ENCODE measurements at places on chromosomes 6 and 20.
A peak's percentile ranks its signal among the peaks of the same experiment; 100 is the strongest.

GRCh38 chr6:133193396-133193795, 47.8 kb upstream of the EYA4 start:
- DNase-seq = no peak

GRCh38 chr6:69090132-69090531, 455.1 kb downstream of the ADGRB3 start:
- DNase-seq = no peak

DNA sequence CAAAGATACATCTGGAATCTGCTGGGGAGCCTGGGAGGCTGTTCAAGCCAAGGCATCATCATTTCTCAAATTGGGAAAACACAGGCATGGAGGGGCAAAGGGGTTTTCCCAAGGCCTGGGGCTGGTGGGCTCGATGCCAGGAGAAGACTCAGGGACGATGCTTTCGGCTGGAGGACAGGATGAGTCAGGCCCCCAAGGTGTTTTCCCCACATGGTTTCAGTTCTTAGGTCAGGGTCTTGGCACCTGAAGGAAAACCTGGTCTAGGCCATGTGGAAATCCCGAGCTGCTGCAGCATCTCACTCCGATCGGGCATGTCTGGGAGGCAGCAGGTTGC, 348.1 kb downstream of the CDC5L start:
- DNase-seq = no peak

- no peak for DNase-seq
These were observed 266.9 kb downstream of the CD109 start for GRCh38 chr6:73962884-73963283.

DNA sequence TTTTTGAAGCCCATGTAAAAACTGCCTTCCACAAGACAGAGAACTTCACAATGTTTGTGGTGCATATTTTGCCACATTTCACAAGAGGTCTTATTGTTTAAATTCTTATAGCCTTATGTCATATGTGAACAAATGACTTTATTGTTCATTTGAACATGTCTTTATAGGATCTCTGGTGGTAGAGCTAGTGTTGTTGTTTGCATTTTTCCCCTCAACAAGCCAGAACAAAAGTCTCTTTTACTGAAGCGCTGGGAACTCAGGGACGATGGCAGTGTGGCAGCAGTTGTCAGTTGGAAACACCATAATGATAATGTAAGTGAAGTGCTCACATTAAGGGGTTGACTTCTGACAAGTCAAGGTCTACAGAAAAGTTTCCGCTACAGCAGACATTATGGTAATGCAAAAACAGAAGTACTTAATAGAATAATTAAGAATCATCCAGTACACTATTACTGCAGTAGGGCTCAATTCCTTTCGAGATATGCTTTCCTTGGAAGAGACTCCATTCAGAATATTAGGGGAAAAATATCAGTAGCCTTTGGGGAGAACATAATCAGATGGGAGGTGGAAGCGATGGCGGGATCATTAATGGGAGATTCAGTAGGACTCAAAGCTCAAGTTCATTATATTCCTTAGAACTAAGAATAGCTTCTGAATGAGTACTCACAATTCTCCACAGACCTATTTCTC, 180.0 kb downstream of the GJA10 start:
- DNase-seq = no peak

GRCh38 chr6:15518057-15518456, 144.8 kb downstream of the DTNBP1 start:
- no peak for DNase-seq

DNA sequence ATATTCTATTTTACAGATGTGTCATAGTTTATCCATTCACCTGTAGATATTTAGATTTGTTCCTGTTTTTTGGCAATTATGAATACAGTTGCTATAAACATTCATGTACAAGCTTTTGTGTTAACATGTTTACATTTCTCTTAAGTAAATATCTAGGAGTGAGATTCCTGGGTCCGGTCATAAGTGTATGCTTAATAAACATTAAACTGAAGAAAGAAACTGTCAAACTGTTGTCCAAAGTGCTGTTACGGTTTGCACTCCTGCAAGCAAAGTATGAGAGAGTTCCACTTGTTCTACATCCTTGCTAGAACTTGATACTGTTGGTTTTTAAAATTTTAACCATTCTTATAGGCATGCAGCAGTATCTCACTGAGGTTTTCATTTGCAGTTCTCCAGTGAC, 138.6 kb downstream of the RALGAPA2 start:
- DNase-seq = no peak

GRCh38 chr6:155143029-155143577, 120.7 kb upstream of the CLDN20 start:
- DNase-seq = no peak

DNA sequence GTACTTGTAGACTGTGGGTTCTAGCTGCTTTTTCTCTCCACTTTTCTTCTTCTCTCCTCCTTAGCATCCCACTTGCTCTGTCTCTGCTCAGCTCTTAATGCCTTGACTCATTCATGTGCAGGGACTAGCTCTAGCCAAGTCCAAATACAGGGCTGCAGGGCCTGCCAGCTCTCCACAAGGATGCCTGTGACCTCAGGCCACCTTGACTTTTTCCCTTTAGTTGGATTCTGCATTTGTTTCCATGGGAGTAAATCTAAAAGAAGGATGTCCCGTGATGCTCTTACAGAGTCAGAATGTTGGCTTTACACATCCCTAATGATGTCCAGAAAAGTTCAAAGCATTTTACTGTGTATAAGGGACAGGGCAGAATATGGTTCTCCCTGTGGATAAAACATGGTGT, 101.8 kb upstream of the PREP start:
- DNase-seq = no peak

DNA sequence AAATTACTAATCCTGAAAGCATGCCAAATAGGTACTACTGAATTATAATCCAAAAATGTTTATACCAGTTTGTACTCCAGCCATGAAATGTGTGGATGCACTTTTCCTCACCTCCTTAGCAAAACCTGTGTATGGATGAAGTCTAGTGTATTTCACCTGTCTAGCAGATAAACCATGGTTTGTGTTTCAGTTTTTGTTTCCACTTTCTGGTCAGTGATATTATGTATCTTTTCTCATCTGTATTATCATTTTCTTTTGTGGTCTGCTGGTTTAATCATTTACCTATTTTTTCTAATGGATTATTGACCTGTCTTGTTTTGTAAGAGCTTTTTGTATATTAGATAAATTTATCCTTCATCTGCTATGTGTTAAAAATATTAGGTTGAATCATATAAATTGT, 41.0 kb upstream of the TMEM217 start:
- no peak for DNase-seq

- DNase-seq = peak; percentile 96
These were observed 5.2 kb downstream of the FOXO3 start for GRCh38 chr6:108565893-108566292.

GRCh38 chr20:60191014-60191413, 232.8 kb downstream of the CDH26 start:
- DNase-seq = no peak

- DNase-seq = no peak
These were observed 264.8 kb downstream of the RNGTT start for GRCh38 chr6:88698661-88699060.

DNA sequence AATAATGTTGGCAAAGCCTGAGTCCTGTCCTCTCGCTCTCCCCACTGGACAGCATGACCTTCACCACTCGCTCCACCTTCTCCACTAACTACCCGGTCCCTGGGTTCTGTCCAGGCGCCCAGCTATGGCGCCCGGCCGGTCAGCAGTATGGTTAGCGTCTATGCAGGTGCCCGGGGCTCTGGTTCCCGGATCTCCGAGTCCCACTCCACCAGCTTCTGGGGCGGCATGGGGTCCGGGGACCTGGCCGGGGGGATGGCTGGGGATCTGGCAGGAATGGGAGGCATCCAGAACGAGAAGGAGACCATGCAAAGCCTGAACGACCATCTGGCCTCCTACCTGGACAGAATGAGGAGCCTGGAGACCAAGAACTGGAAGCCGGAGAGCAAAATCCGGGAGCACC, 20.5 kb downstream of the RNF114 start:
- DNase-seq = no peak

DNA sequence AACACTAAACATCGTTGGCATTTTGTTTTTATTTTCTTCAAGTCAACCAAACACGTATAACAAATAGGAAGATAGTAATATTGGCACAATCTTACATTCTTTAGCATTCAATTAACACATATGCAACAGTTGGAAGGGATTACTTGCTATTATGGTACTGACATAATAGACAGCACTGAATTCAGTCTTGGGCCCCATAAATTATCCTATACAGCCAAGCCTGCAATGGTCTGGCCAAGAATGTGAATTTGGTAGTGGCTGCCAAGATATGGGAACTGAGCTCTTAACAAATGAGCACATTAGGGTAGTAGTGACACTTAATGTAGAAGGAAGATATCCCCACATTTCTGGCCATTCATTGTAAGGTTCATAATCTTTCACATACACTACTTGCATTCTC, 44.8 kb upstream of the ARHGAP18 start:
- no peak for DNase-seq

All from HCEC 1CT (cell line).